Stimulated activated CD8-positive, alpha-beta memory T cell treated with anti-CD3 and anti-CD28 coated beads, Interleukin-12 subunit alpha, Interleukin-12 subunit beta, amount 100 ng/mL, for 4 hours (primary cell): ENCODE measurements at places on chromosomes 6 and 20.

DNA sequence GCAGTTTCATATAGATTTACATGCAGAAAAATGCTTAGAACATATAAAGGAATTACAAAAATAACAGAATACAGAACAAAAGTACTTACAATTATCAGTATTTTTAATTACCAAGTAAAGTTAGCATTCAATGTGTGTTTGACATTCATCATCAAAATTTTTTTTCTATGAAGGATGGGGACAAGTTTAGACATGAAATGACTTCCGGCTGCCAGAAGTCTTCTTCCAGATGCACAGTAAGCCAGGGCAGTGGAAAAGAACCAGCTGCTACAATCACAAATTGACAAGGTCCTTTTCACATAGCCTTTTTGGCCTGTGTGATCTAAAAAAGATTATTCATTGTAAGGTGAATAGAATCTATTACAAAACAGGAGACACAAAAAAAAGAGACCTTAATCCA, 73.8 kb downstream of the HUS1B start:
- DNase-seq = no peak

GRCh38 chr6:56693246-56693607, 50.5 kb upstream of the DST start:
- no peak for DNase-seq

- DNase-seq = no peak
Measured at GRCh38 chr20:59623583-59623982, 19.2 kb downstream of the PHACTR3 start.

- DNase-seq = no peak
Measured at GRCh38 chr6:107796156-107796555, 28.0 kb downstream of the SCML4 start.

- no peak for DNase-seq
Measured at GRCh38 chr6:107589934-107590333, 100.0 kb downstream of the SOBP start.

- no peak for DNase-seq
Measured at GRCh38 chr20:11849976-11850670, 67.6 kb upstream of the BTBD3 start.

GRCh38 chr6:7827142-7827541, 83.4 kb downstream of the TXNDC5 start:
- DNase-seq = no peak

- no peak for DNase-seq
Measured at GRCh38 chr6:117919275-117919674, 12.2 kb downstream of the SLC35F1 start.

DNA sequence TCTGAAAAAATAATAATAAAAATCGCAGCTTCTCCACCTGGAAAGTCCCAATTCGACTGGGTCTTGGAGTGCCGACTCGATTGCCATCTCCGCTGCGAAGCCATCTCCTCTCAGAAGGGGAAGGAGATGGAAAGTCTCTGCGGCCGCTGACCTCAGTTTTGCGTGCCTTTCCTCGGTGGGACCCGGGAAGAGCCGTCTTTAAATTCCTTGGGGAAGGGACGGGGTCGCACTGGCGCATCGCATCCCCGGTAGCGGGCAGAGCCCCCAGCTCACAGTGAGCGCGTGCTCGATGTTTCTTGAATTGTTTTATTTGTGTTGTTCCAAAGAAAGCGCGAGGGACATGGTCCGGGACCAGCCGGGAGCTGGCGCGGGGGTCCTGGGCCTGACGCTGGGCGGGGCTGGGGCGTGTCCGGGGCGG, 270 bp upstream of the TIAM2 start:
- DNase-seq = no peak

DNA sequence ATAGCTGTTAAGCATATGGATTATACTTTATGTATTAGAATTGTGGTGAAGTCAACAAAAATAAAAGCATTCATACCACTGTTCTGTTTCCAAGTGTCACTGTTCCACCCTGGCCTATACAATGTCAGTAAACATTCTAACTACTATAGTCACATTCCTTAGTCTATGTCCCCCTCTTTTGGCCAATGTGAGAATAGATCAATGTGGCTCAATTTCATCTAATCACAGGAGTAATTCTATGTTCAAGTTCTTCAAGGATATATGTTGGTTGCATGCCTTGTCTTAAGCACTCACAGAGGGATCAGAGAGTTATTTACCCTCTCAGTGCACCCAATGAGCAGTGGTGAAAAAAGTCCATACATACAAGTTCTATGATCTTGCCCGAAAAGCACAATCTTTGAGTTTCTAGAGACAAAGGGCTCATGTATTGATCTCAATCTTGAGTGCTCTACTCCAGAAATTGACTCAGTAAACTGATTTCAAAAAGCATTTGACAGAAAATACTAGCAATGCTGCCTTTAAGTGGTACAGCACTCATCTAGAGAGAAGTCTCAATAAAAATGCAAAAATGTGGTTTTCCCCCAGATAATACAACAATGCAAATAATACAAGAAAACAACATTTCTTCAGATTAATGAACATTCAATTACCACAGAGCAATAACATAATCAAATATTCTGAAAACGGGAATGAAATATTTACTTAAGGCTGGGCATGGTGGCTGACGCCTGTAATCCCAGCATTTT, 16.5 kb downstream of the SMLR1 start:
- no peak for DNase-seq

DNA sequence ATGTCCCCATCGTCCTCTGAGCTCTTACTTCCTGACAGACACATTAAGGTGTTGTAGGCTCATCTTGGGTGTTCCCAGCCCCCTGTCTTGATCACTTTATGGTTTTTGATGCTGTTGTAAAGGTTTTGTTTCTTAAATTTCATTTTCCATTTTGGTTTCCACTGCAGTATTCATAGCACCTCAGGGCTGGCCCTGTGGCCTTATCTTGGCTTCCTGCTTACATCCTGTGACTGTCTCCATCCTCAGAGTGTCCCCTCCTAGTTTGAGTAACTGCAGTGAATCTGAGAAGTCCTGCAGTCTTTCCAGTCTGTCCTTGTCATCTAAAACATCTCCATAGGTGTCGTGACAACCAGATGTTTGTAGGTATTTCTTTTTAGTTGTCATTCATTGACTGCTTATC, 50.9 kb downstream of the JARID2 start:
- no peak for DNase-seq

GRCh38 chr6:163152701-163153100, 261.8 kb upstream of the QKI start:
- no peak for DNase-seq

GRCh38 chr6:90365002-90365401, 68.4 kb upstream of the BACH2 start:
- DNase-seq = no peak

GRCh38 chr6:45552536-45552935, 174.8 kb upstream of the SUPT3H start:
- no peak for DNase-seq

GRCh38 chr20:11001764-11002540, 328.2 kb upstream of the JAG1 start:
- no peak for DNase-seq

DNA sequence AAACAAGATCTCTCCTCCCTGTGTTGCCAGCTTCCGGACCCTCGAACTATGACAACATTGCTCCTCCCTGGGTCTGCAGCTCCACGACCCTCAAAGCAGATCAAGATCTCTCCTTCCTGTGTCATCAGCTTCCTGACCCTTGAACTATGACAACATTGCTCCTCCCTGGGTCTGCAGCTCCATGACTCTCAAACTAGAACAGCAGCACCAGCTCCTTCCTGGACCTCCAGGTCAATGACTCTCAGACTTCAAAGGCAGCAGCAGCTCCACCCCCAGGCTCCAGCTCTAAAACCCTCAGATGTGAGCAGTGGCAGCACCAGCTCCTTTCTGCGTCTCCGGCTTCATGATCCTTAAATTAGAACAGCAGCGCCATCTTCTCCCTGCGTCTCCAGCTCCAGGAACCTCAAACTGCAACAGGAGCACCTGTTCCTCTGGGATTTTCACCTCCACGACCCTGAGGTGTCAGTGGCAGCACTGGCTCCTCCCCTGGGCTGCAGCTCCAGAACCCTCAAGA, 341.0 kb upstream of the SULF2 start:
- no peak for DNase-seq

DNA sequence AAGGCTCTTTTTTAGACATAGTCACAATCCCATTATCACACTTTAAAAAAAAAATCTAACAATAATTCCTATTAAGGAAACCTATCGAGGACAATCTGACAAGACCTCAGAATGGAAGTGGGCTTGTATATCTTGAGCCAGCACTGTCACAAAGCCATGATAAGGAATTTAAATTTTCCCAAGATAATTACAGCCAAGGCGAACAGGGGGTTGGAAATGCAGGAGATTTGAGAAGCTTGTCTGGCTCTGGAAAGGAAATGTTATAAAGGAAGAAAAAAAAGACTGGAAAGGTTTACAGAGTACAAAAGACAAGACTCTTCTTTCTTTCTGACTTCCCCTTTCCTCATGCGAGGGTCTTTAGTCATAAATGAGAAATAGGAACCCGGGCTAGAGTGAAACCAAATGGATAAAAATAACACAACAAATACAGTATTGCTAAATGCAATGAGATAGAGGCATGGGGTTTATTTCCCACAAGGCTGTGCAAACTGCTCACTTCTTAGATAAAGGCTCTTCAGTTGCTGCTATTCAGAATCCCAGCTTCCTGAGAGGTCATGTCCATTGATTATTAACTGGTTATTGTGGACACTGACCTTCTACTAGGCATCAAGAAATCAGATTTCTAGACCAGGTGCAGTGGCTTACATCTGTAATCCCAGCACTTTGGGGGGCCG, 13.4 kb upstream of the GHRH start:
- DNase-seq = no peak

DNA sequence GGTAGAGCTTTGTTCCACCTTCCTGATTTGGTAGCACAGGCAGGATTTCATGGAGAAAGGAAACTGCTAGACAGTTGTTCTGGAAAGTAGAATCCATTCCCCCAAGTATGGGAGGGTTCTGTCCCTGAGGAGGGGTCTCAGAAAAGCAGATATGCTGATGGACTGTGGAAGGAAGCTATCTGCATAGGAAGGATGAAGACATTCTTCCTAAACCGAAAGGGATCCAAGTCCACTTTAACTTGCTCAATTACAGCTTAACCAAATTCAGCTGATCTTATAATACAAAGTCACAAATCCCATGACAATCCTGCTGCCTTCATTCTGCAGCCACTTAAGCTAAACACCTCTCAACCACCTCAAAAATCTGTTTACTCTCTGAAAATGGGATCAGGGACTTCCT, 2.6 kb downstream of the MAN1A1 start:
- DNase-seq = no peak

DNA sequence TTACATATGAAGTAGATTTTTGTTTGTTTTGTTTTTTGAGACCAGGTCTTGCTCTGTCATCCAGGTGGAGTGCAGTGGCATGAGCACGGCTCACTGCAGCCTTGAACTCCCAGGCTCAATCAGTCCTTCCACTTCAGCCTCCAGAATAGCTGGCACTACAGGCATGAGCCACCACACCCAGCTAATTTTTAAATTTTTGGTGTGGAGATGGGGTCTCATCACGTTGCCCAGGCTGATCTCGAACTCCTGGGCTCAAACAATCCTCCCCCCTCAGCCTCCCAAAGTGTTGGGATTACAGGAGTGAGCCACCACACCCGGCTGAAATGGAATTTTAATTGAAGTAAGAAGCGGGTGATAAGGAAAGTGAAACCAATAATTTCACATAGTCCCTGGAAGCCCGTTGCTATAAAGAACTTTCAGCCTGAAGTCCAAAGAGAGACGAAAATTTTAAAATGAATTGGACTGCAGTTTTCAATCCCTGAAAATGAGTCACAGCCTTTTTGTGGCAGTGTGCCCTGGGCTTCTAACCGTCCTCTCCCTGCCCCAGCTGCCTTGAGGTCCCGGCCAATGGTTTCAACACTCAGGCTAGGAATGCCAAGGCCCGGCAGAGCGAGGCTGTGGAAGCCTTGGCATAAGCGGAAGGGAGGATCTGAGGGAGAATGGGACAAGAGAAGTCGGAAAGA, 757 bp downstream of the RAET1E start:
- DNase-seq = no peak

DNA sequence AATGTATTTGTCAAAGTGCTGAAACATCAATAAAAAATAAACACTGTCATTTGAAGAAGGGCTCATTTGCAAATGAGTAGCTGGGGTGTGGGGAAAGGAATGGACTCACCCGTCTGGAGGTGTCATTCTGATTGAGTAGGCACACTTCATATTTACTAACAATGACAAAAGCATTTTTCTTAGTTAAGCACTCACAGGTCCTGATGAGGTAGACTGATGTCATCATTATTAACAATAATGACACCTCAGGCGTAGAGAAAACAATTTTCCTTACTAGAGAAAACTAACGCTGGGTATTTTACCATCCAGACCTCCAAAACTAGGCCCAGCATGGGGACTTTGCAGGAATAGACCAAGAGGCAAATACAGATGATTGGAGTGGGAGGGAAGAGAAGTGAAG, 76.0 kb downstream of the UNC5CL start:
- DNase-seq = no peak

DNA sequence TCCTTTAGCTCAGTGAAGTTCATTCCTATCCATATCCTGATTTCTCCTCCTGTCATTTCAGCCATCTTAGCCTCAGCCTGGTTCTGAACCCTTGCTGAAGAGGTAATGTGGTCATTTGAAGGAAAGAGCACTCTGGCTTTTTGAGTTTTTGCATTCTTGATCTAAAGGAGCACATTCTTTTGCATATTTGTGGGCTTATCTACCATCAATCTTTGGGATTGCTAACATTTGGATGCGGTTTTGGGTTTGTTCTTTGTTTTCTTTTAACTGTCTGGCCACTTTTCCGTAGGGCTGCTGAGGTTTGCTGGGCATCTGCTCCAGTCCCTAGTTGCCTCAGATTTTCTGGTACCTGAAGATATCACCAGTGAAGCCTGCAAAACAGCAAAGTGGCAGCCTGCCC, 238.3 kb downstream of the EPM2A start:
- DNase-seq = no peak

- no peak for DNase-seq
Measured at GRCh38 chr20:45336530-45337366, 11.5 kb downstream of the SDC4 start.

- DNase-seq = no peak
Measured at GRCh38 chr20:761418-762381, 6.6 kb downstream of the SLC52A3 start.

DNA sequence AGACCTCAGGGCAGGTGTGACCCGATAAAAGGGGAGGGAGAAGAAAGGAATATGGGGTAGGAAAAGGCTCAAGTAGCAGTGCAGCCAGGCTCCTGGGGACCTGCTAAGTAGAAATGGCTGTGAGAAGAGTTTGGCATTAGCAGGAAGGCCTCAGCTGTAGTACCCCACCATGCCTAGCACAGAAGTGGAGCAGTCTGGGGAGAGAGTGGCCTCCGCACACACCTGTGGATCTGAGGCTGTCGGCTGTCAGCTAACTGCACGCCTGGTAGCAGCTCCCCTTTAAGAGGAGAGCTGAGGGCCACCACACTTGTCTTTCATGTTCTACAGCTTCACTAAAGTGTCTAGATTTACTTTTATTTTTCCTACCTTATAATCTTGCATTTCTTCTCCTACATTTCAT, 24.6 kb downstream of the PDE7B start:
- DNase-seq = no peak

GRCh38 chr6:39357998-39358686, 35.6 kb upstream of the KCNK16 start:
- no peak for DNase-seq
